NT2/D1 (cell line): ENCODE measurements at places on chromosomes 16 and 17.
A peak's percentile ranks its signal among the peaks of the same experiment; 100 is the strongest.

GRCh38 chr16:88010343-88010967 lies 59.2 kb downstream of the BANP start:
- no peak for DNase-seq

GRCh38 chr17:40404003-40404402 lies 13.7 kb downstream of the TOP2A start:
- no peak for DNase-seq

DNA sequence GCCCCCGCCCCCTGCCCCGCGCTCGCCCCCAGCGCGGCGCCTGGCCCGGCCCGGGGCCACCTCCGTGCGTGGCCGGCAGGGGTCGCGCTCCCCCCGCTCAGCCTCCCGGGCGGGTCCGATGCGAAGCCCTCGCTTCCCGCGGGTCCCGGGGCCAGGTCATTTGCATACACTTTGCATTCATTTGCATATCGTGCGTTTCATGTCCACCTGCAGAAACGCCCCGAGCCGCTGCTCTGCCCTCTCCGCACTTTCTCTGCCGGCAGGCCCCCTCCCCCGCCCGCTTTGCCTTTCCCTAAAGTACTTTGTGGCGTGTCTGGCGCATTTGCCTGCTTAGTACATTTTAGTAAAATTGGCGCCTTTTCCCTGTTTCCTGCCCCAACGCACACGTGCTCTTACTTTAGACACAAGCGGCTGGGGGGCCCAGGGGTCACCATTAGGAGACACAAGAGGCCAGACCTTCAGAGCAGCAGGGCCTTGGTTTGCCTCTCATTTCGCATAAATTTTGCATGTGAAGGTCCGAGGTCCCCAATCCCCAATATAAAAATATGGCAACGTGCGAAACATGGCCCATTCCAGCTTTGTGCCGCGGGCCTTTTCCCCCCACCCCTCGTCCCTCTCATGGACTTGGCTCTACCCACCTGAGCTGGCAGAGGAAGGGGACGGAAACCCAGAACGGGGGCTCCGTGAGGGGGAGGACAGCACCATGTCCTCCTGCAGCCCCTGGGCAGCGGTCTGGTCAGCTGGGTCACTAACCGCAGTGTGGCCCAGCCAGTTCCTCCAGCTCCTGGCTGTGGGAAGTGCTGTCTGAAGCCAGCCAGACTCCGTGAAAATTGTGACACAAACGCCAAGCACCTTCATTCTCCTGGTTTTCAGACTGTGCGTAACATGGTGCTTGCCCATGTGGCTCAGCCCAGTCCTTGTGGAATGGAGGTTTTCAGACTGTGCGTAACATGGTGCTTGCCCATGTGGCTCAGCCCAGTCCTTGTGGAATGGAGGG lies 34.8 kb downstream of the CBFA2T3 start:
- peak; percentile 43 for DNase-seq

- DNase-seq, result no peak
These were observed 69.0 kb downstream of the CHD9 start for GRCh38 chr16:53123747-53124146.

DNA sequence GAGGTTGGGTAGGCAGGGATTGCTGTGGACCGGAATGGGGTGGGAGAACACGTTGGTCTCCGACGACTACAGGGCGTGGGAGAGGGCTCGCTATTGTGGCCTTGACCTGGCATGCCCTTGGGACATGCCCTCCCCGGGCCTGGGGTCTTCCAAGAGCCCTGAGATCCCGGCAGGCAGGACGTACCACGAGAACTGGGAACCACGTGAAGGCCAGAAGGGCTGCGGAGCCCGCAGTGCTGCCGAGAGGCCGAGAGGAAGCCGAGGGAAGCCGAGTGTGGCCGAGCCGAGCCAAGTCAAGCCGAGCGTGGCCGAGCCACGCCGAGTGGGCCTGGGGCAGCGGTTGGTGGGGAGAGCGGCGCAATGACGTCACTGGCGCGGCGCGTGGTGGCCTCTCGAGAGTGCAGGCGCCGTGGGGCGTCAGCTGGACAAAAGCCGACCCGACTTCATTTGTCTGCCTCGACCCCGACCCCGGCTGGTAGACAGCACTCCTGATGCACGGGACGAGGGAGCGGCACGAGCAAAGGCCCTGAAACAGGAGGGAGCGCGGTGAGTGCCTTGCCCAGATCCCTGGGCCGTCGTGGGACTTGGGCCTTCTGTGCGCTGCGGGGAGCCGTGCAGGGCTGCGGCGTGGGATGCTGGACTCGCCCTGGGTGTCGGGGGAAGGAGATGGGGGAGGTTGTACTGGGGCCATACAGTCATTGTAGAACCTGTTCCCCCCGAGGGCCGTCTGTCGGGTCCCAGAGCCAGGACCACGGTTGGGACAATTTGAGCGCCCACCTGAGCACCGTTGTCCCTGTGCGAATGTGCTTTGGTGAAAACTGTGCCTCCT lies 6.6 kb downstream of the SOCS1 start:
- DNase-seq, result no peak

DNA sequence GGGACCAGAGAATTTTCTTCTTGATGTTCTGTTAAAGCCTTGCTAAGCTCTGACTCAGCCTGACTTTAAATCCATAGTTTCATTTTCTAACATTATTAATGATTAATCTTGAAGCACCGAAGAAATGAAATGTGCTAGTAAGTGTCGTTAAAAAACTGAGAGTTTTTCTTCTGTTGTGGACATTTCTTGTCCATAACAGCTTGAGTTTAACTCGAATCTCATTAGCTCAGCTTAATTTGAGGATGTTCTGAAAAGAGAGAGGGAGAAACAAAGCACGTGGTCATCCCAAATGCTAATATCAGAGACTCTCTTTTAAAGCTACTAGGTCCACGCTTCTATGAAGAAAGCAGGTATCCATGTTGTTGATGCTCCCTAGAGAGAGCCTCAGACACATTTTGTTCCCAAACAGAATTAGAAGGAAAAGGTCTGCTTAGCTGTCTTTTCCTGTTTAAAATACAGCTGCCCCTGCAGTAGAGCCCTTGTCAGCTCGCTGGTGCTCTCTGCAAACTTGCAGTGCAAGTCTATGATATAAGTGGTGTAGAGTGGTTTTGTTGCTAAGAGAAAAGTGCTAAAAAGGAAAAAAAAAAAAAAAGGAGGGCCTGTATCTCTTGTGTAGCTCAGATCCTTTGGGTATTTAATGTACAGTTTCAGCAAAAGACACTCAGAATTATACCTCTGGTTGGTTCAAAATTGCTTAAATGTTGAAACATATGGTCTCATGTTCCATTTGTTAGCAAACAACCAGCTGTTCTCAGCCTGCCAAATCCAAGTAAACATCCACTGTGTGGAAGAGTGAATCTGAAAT lies 191.1 kb upstream of the TBX2 start:
- no peak for DNase-seq

DNA sequence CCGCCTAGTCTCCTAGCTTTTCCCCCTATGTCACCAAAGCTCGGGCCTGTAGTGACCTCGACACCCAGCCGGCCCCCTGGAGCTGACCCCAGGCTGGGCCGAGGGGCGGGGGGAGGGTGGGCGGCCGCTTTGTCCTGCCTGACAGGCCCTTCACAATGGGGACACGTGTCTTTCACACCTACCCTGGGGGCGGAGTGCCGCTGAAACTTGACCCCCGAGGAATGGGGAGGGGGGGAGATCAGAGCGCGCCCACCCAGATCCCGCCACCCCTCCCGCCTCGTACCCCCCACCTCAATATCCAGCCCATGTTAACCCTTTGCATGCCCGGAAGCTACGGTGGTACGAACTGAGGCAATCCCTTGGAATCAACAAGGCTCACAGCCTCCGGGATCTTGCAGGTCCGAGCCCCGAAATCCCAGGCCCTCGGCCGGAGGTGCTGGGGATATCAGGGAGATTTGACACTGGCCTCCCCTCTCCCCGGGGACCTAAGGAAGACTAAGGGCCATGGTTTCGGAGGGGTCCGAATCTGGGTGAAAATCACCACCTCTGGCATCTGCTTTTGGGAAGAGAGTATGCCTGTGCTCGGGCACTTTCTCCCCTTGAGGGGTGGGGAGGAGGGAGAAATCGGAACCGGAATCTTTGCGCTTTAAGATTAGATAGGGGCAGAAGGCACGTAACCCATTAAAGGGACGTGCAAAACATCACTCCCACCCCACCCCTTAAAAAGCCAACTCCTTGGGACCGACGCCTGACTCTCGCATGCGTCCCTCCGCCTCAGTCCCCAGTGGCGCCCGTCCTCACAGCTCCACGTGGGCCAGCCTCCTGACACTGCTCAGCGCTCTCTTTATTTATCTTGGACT lies 2.6 kb downstream of the NOG start:
- DNase-seq, result peak; percentile 55
